Fibroblast of the aortic adventitia (primary cell): ENCODE measurements at places on chromosomes 1 and 21. TPM values are rescaled to one million over a fixed set of nuclear protein-coding genes. Genes with fewer than 3 reads are reported as not detected.

GRCh38 chr21:44058652-44058964 lies 46.5 kb downstream of the TRAPPC10 start:
- DNase-seq = no peak

SPRR3 gene
- total RNA-seq = not detected in 2 replicates

DIO1 gene
- not detected in 2 replicates for total RNA-seq

TAF5L gene
- 9.9 and 14.3 TPM in 2 replicates for total RNA-seq

DNA sequence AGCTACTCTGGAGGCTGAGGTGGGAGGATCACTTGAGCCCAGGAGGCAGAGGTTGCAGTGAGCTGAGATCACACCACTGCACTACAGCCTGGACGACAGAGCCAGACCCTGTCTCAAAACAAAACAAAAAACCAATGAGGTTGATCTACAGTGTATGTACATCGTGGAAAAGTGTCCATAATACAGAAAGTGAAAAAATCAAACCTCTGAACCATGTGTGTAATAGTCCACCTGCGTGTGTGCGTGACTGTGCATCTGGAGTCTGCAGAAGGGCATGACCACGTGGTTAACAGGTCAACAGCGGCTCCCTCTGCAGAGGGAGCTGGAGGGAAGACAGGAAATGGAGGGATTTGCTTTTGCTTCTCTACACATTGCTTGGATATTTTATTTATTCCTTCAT lies 32.4 kb upstream of the ENO1 start:
- no peak for DNase-seq

DNA sequence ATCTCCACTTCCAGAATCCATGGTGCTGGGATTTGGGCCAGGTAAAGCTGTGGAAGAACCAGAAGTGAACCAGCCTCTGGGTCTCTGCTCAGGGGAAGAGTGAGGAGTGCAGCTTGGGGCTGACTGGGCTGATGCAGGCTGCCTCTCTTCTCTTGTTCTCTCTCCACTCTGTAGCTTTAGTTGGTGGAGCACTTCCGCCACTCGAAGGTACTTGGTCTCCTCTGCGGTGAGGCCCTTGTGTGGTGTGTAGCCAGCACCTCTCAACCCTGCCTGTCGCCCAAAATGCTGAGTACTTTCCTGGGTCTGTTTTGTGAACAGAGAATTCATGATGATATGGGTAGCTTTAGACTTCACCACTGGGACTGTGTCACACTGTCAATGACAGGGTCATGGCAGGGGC lies 63.2 kb downstream of the URB2 start:
- no peak for DNase-seq
